ENCODE measurements at places on chromosomes 6 and 20.

DNA sequence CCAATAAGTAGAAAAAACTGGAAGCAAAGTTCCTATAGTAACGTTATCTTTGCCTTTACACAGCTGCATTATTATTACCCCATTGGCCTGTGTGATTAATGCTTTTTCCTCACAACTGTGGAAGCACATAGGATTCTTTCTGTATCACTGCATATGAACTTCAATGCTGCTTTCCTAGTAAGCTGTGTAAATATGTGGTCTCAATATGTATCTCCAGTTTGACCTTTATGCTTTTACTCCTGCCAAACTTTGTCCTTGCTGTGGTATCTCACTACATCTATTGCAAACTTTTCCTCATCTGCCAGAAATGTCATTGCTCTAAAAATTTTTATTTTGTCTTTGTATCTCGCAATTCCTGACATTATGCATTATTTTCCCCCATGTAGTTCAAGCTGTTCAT, 168.6 kb downstream of the ZFAND3 start:
- DNase-seq: no peak

GRCh38 chr6:52352239-52353018, 9.5 kb upstream of the PAQR8 start:
- peak; percentile 20 for DNase-seq

DNA sequence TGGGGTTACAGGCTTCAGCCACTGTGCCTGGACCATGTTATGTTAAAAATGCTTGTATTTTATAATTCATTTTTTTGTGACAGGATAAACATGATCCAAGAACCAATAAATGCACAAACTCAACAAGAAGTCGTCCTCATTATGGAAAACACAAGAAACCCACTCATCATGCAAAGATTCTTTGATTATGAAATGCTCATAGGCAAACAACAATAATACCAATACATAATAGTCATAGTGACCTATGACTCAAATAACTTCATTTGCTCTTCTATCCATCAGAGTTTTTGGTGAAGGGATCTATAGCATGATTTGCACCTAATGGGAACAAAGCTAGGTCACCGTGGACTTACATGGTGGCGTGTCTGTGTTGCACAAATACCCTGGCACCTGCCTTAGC, 217.1 kb upstream of the THEMIS start:
- no peak for DNase-seq

- DNase-seq: no peak
Observed at GRCh38 chr6:154356690-154357089, at the start of gene IPCEF1. TSS of gene IPCEF1 (minus strand) at chr6:154356803. CDS start at chr6:154265947, 90,856 bp downstream.

GRCh38 chr6:160121981-160122380, 366 bp downstream of the SLC22A1 start:
- DNase-seq: no peak

DNA sequence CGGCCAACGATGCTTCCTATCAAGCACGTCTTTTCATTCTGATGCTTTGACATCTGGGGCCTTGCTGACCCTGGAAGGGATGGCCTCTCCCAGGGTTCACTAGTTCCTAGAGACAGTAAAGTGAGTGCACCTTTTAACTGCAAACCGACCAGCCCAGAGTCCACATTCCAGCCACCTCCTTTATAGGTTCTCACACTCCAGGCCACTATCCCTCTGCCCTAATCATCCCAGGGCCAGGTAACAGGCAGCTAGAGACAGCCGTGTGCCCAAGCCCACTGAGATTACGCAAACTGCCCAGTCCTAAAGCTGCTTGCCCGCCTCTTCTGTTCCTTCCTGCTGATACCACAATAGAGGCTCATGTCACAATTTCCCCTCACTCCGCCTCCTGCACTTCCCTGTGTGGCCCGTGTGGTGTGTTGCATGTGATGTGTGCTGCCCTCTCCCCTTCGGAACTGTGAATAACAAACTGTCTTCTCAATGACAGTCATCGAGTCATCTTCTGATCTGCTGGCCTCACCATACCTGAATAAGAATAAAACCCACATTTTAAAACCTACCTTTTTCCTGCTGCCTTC, 123.7 kb upstream of the EXOC2 start:
- DNase-seq: peak; percentile 10

DNA sequence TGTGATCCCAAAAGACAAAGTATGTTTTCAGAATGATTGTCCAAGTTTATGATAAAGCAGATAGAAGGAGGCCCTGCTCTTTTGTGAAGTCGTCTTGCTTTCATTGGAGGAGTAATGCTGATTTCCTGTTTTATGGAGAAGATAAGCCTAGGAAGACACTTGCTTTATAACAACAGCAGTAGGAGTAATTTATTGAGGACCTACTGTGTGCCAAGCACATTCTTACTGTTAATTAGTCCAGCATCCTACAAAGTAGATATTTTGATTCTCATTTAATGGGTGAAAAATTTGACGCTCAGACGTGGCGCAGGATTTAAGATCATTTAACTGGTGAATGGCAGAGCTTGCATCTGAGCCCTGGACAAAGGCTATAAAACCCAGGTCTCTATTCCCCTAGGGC, 87.6 kb downstream of the ZDHHC14 start:
- DNase-seq: no peak

- DNase-seq: no peak
Observed at GRCh38 chr20:50005471-50005981, 22.7 kb downstream of the SNAI1 start.

- DNase-seq: no peak
Observed at GRCh38 chr6:111922454-111923297, 49.4 kb upstream of the FYN start.

- no peak for DNase-seq
Observed at GRCh38 chr6:111804627-111805235, 68.5 kb downstream of the FYN start.

- DNase-seq: no peak
Observed at GRCh38 chr6:135230711-135231468, 49.8 kb downstream of the MYB start.

GRCh38 chr6:49847014-49847413, 19.3 kb downstream of the CRISP1 start:
- no peak for DNase-seq

DNA sequence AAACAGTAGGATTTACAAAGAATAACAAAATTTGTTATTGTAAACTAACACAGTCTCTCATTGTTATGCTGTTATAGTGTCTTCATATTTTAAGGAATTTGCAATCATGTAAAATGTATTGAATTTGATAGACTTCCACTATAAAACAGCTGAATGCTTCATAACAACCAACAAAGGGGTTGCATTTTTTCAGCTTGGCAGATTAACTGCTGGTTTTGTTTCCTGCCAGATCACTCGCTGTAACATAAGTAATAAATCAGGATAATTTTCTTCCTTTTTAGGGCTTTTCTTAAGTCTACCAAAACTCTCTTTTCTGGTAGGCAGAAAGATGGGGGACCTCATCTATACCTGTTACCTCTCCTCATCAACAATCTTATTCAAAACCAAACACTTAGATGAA, 169.8 kb downstream of the SAMD5 start:
- no peak for DNase-seq

DNA sequence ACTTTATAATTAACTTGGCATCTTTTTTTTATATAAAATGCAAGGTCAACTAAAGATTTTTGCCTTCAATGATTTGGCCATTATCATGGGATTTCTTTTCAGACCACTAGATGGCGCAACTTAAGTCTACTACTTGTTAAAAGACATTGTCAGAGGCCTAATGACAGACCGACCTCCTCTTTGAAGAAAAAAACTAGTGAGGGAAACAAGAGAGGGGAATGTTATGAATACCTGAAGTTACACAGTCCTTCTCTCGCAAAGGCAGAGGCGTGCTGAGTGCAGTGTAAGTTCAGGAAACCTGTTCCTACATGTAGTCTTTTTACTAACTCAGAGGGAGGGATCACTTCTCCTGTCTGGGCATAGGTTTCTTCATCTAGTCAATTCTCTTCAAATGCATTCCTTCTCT, 9.3 kb downstream of the TRAPPC3L start:
- peak; percentile 23 for DNase-seq

DNA sequence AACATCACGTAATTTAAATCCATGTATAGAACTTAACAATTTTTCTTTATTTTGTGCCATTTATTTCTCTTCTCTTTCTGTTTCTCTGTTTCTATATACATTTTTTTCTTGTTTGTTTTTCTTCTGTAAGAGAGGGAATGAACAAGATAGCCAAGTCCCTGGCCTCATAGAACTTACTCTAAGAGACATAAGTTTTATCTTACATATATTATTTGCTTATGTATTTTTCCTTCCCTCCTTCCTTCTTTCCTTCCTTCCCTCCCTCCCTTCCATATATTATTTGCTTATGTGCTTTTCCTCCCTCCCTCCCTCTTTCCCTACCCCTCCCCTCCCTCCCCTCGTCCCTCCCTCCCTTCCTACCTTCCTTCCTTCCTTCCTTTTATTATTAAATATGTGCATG, 13.0 kb downstream of the DOK5 start:
- no peak for DNase-seq

- no peak for DNase-seq
Observed at GRCh38 chr6:155872961-155873360, 417.3 kb upstream of the NOX3 start.

DNA sequence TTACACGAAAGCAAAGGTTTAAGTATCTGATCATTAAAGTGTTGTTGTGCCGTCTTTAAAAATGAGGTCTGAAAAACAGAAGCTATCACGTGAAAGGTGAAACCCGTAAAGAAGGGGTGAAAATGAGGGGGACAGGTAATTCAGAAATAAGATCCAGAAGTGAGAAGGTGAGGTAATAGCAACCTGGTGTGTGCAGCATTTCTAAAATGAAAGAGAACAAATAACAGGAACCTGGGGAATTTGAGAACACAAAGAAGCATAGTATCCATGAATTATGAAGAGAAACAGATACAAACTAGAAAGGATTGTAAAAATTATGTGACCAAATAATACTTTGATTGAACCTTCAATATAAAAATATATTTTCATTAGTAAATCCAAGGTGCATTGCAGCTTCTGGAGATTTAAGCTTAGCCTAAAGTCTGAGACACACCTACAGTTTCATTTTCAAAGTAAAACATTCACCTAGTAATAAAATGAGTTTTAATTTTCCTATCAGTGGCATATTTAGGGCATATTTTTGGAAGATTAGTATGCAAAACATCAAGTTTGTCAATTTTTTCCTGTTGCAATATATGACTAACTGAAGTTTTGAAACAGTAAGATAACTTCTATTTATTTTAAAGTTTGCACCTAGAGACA, 1.4 kb downstream of the HEY2 start:
- DNase-seq: no peak

- DNase-seq: peak; percentile 36
Observed at GRCh38 chr6:169253337-169254238, at the start of gene THBS2. TSS of gene THBS2 (minus strand) at chr6:169253846. CDS start at chr6:169250784, 3,062 bp downstream.

GRCh38 chr6:16837217-16837972, 76.1 kb upstream of the ATXN1 start:
- DNase-seq: no peak

Measured in body of pancreas (tissue), 4 donors.